ENCODE measurements at places on chromosomes 3 and 15.

GRCh38 chr3:111848778-111849177 lies 10.3 kb upstream of the PHLDB2 start:
- no peak for DNase-seq
- H3K4me1 ChIP-seq, result peaks cover 5% of the 10 kb centered on the region
- no peaks in the 10 kb centered on the region for H3K27me3 ChIP-seq
- H3K36me3 ChIP-seq, result no peaks in the 10 kb centered on the region
- H3K27ac ChIP-seq, result no peak overlapping the region
- H3K4me3 ChIP-seq, result no peak overlapping the region

- DNase-seq, result peak; percentile 30
- H3K27ac ChIP-seq, result no peak overlapping the region
- H3K4me3 ChIP-seq, result no peak overlapping the region
- H3K4me1 ChIP-seq, result no peaks in the 10 kb centered on the region
- H3K27me3 ChIP-seq, result no peaks in the 10 kb centered on the region
Measured at GRCh38 chr3:74000725-74001124, 376.0 kb upstream of the PDZRN3 start.

DNA sequence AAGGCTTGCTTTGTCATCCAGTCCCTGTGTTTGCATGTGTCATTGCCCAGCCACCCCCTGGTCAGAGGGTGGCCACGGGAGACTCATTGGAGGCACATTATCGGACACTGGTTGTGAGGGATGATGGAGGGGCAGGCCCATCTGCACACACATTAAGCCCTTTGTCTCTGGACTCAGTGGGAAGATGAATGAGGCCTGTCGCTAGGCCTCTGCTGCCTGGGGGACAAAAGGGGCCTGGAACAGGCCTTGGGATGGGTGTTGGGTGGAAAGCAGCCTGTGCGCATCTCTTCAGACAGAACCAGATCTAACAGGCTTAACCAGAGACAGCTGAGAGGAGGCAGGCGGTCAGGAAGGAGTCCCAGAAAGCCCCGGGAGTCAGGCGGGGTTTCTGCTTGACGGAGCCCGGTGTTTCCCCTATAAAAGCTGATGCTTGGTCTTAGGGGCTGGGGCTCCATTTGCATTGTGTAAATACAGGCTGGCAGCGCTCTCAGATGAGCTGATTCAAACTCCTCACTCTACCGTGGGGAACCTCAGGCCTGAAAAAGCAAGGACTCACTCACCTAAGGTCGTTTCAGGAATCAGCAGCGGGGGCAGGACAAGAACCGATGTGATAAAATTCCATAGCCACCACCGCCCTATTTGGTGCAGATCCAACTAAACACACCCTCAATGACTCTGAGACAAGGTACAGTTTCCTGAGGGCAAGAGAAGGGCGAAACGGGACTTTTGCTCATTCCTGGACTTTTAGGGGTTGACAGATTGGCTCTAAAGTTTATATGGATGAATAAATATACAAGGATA lies 17.1 kb upstream of the SKIC8 start:
- H3K36me3 ChIP-seq, result no peaks in the 10 kb centered on the region
- H3K4me3 ChIP-seq, result no peak overlapping the region
- no peak overlapping the region for H3K27ac ChIP-seq
- no peaks in the 10 kb centered on the region for H3K27me3 ChIP-seq

DNA sequence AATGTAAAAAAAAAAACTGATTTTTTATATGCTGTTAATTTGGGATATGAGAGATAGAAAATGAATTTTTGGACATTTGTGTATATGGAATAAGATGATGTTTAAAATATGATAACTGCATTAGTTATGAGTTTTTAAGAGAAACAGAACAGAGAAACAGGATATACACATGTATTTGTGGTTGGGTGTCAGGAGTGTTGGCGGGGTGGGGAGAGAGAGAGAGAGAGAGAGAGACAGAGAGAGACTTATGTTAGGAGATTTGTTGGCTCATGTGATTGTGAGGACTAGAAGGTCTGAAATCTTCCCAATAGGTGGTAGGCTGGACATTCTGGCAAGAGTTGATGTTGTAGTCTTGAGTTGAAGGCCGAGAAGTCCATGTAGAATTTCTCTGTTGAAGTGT lies 1121.6 kb upstream of the GBE1 start:
- no peak for DNase-seq
- no peak overlapping the region for H3K4me3 ChIP-seq
- no peaks in the 10 kb centered on the region for H3K4me1 ChIP-seq
- H3K27ac ChIP-seq, result no peak overlapping the region
- no peaks in the 10 kb centered on the region for H3K36me3 ChIP-seq

- H3K4me3 ChIP-seq, result peak overlapping the region; percentile 75
- DNase-seq, result peak; percentile 78
- H3K27me3 ChIP-seq, result no peaks in the 10 kb centered on the region
Measured at GRCh38 chr15:29821416-29822099, 710 bp downstream of the TJP1 start.

GRCh38 chr15:57555270-57555669 lies 36.4 kb upstream of the MYZAP start:
- H3K27me3 ChIP-seq, result no peaks in the 10 kb centered on the region
- H3K4me1 ChIP-seq, result peaks cover 57% of the 10 kb centered on the region
- no peaks in the 10 kb centered on the region for H3K36me3 ChIP-seq
- H3K4me3 ChIP-seq, result no peak overlapping the region

- DNase-seq, result no peak
- peaks cover 66% of the 10 kb centered on the region for H3K36me3 ChIP-seq
- no peak overlapping the region for H3K4me3 ChIP-seq
- no peaks in the 10 kb centered on the region for H3K27me3 ChIP-seq
- H3K4me1 ChIP-seq, result peaks cover 24% of the 10 kb centered on the region
Measured at GRCh38 chr3:127606981-127607595, 8.9 kb downstream of the MCM2 start.

DNA sequence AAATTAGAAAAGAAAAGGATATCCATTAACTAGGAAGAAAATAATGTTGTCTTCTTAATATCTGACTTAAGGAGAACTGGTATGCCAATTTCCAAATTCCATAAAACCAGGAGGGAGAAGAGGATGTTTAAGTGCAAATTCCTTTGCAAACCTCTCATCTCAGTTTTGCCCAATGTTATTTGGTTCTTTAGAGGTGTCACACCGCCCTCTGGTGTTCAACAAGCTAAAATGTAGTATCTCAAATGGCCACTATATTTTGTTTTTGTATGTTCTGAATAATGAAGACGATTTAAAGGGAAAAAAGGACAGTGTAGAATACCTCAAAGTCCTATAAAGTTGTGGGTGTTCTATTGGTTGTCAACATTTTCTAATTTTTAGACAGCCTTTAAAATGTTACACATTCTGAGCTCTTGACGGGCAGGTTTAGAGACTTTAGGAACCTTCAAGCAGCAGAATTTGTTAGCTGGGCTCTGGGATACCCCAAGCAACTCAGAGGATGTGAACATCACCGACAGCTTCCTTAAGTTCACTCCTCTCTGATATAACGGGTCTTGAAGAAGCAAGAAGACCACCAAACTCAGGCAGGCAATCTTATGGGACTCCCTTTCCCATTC lies 458.3 kb downstream of the MFSD1 start:
- H3K4me1 ChIP-seq, result no peaks in the 10 kb centered on the region
- peak; percentile 66 for DNase-seq
- H3K27me3 ChIP-seq, result peaks cover 2% of the 10 kb centered on the region
- no peak overlapping the region for H3K27ac ChIP-seq
- H3K4me3 ChIP-seq, result no peak overlapping the region
- H3K36me3 ChIP-seq, result no peaks in the 10 kb centered on the region

DNA sequence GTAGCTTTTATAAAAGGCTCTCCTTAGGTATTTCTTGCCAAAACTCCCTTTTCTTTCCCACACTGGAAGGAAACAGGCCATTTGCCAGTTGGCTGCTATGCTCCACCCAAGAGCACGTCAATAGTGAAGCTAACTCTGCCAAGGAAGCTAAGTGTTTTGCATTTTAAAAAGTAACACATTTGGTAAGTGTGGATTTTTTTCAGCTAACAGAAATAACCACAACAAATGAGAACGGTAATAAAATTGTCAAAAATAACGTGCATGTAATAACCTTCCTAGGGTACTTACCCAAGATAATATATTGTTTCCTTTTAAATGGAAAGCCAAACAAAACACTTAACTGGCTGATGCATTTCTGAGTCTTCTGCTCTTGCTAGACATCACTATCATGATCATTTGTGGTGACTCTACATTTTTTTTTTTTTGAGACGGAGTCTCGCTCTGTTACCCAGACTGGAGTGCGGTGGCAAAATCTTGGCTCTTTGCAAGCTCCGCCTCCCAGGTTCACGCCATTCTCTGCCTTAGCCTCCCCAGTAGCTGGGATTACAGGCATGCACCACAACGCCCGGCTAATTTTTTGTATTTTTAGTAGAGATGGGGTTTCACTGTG lies 4.6 kb downstream of the DPP8 start:
- H3K4me1 ChIP-seq, result peaks cover 12% of the 10 kb centered on the region
- no peak overlapping the region for H3K4me3 ChIP-seq
- peaks cover 14% of the 10 kb centered on the region for H3K36me3 ChIP-seq
- DNase-seq, result peak; percentile 90
- H3K27me3 ChIP-seq, result no peaks in the 10 kb centered on the region

- no peaks in the 10 kb centered on the region for H3K36me3 ChIP-seq
- no peak overlapping the region for H3K4me3 ChIP-seq
- no peaks in the 10 kb centered on the region for H3K27me3 ChIP-seq
- no peak for DNase-seq
- no peak overlapping the region for H3K27ac ChIP-seq
Measured at GRCh38 chr3:132088291-132088690, 53.5 kb upstream of the CPNE4 start.

GRCh38 chr3:153762411-153763235 lies 358.6 kb upstream of the ARHGEF26 start:
- H3K4me3 ChIP-seq, result no peak overlapping the region
- no peaks in the 10 kb centered on the region for H3K36me3 ChIP-seq
- peak; percentile 25 for DNase-seq

- DNase-seq, result no peak
- peaks cover 3% of the 10 kb centered on the region for H3K36me3 ChIP-seq
- H3K27me3 ChIP-seq, result no peaks in the 10 kb centered on the region
- H3K27ac ChIP-seq, result no peak overlapping the region
Measured at GRCh38 chr3:129101370-129102138, 20.1 kb downstream of the RAB43 start.

- H3K27me3 ChIP-seq, result no peaks in the 10 kb centered on the region
- no peak for DNase-seq
- peaks cover 11% of the 10 kb centered on the region for H3K4me1 ChIP-seq
- H3K27ac ChIP-seq, result no peak overlapping the region
- no peak overlapping the region for H3K4me3 ChIP-seq
Measured at GRCh38 chr3:48137425-48137999, 50.7 kb downstream of the CDC25A start.

DNA sequence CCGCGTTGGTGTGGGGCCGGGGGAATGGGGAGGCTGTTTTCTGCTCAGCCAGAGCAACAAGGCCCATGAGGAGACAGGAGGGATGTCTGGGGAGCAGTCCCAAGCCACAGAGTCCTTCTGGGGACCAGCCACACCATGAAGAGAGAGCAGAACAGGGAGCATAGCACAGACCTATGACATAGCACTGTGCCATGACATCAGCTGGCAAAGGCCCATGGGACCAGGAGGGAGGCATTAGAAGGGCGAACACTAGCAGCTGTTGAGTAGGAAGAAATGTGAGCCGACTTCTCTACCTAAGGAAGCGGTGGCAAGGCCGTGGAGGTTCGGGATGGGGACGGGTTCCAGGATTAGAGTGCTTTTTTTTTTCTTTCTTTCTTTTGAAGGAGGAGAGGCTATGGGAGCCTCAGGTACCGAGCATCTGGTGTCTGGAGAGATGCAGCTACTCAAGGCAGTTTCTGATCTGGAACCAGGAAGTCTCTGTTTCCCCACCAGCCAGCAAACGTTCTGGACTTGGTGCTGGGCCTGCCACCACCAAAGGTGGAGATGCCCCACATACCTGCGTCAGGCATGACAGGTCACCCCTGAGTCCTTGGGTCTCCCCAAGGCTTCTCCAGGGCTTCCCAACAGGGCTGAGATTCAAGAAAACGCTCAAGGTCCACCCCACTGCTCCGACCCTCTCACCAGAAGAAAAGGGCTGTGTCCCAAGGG lies 77.3 kb upstream of the CGNL1 start:
- H3K27ac ChIP-seq, result peak overlapping the region; percentile 67
- H3K4me3 ChIP-seq, result no peak overlapping the region
- peak; percentile 71 for DNase-seq
- peaks cover 2% of the 10 kb centered on the region for H3K36me3 ChIP-seq
- peaks cover 11% of the 10 kb centered on the region for H3K4me1 ChIP-seq
- H3K27me3 ChIP-seq, result no peaks in the 10 kb centered on the region

GRCh38 chr15:75211436-75212199 lies 9.9 kb downstream of the C15orf39 start:
- DNase-seq, result peak; percentile 52
- H3K36me3 ChIP-seq, result peaks cover 71% of the 10 kb centered on the region
- peaks cover 12% of the 10 kb centered on the region for H3K4me1 ChIP-seq

GRCh38 chr3:78178209-78178608 lies 1138.3 kb downstream of the ROBO2 start:
- no peaks in the 10 kb centered on the region for H3K36me3 ChIP-seq
- no peak for DNase-seq
- H3K27ac ChIP-seq, result no peak overlapping the region
- no peaks in the 10 kb centered on the region for H3K4me1 ChIP-seq

GRCh38 chr15:73856458-73857192 lies 16.7 kb upstream of the TBC1D21 start:
- no peak overlapping the region for H3K4me3 ChIP-seq
- H3K36me3 ChIP-seq, result no peaks in the 10 kb centered on the region
- DNase-seq, result peak; percentile 11

DNA sequence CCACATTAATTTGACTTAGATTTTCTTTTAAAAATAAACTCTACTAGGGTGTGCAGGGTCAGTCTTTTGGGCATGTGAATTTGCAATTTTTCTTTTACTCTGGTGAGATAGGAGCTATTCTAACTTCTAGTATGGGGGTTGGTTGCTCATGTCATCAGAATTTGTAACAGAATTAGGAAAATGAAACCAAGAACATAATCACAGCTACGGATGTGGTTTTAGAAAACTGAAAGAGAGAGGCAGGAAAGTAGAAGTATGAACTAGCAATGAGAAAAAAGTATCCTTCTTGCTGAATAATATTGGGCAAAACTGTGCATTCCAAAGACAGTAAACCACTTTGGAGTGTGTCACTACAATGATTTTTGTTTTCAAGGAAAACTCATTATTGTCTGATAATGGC lies 43.3 kb downstream of the ADPGK start:
- H3K4me3 ChIP-seq, result no peak overlapping the region
- peaks cover 32% of the 10 kb centered on the region for H3K36me3 ChIP-seq
- H3K27me3 ChIP-seq, result no peaks in the 10 kb centered on the region
- H3K27ac ChIP-seq, result no peak overlapping the region

- H3K4me3 ChIP-seq, result no peak overlapping the region
- no peaks in the 10 kb centered on the region for H3K27me3 ChIP-seq
- no peaks in the 10 kb centered on the region for H3K36me3 ChIP-seq
- H3K4me1 ChIP-seq, result peaks cover 14% of the 10 kb centered on the region
- peak; percentile 65 for DNase-seq
- H3K27ac ChIP-seq, result no peak overlapping the region
Measured at GRCh38 chr3:161413127-161413854, 42.0 kb upstream of the SPTSSB start.

GRCh38 chr3:187062526-187063177 lies 76.6 kb downstream of the RPL39L start:
- no peaks in the 10 kb centered on the region for H3K27me3 ChIP-seq
- no peak overlapping the region for H3K27ac ChIP-seq
- H3K4me1 ChIP-seq, result no peaks in the 10 kb centered on the region
- no peak overlapping the region for H3K4me3 ChIP-seq
- no peak for DNase-seq

GRCh38 chr3:32954506-32954905 lies 3.1 kb downstream of the CCR4 start:
- no peak for DNase-seq
- H3K36me3 ChIP-seq, result no peaks in the 10 kb centered on the region
- no peaks in the 10 kb centered on the region for H3K27me3 ChIP-seq
- H3K4me1 ChIP-seq, result no peaks in the 10 kb centered on the region
